ENCODE measurements at places on chromosomes 1 and 21. TPM values are rescaled to one million over a fixed set of nuclear protein-coding genes. Genes with fewer than 3 reads are reported as not detected.
A peak's percentile ranks its signal among the peaks of the same experiment; 100 is the strongest.

- no peak for DNase-seq
- peaks cover 5% of the 10 kb centered on the region for H3K36me3 ChIP-seq
- peaks cover 30% of the 10 kb centered on the region for H3K4me1 ChIP-seq
- peak overlapping the region; percentile 78 for H3K27ac ChIP-seq
- H3K27me3 ChIP-seq = no peaks in the 10 kb centered on the region
Measured at GRCh38 chr1:37509181-37509580, 5.4 kb downstream of the MEAF6 start.

DNA sequence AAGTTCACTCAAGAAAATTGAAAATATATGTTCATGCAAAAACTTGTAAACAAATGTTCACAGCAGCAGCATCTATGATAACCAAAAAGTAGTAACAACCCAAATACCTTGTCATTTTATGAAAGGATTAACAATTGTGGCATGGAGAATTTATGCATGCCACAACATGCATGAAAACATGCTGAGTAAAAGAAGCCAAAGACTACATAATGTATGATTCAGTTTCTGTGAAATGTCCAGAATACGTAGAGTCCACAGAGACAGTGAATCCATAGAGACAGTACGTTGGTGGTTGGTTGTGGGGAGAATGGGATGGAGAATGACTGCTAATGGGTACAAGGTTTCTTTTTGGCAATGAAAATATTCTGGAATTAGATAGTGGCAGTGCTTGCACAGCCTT, 148.7 kb downstream of the MAST2 start:
- peak overlapping the region; percentile 10 for H3K27ac ChIP-seq
- no peak overlapping the region for H3K4me3 ChIP-seq

DNA sequence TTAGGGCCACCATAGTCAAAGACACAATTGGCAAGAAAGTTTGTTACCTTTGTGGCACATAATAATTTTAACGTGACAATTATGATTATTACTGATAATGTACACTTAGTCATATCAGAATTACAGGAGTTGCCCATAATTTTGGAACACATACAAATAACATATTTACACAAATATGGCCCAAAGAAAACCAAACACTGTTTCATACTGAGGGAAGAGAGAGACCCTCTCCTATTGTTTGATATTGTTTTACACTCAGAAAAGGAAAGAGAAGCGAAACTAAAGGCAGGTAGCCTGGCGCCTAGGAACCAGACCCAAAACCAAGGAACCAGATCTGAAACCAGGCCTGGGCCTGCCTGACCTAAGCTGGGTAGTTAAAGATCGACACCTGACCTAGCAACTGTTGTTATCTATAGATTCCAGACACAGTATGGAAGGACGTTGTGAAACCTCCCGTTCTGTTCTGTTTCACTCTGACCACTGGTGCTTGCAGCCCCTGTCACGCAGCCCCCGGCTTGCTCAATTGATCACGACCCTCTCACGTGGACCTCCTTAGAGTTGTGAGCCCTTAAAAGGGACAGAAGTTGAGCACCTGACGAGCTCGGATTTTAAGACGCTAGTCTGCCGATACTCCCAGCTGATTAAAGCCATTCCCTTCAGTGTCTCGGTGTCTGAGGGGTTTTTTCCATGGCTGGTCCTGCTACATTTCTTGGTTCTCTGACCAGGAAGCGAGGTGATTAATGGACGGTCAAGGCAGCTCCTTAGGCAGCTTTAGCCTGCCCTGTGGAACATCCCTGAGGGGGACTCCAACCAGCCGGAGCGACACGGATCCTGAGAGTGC, 27.9 kb downstream of the C1orf115 start:
- DNase-seq = no peak
- H3K27ac ChIP-seq = no peak overlapping the region
- no peaks in the 10 kb centered on the region for H3K27me3 ChIP-seq
- H3K4me1 ChIP-seq = no peaks in the 10 kb centered on the region
- H3K36me3 ChIP-seq = no peaks in the 10 kb centered on the region

ALX3 gene
- polyA plus RNA-seq = not detected

- H3K4me1 ChIP-seq = no peaks in the 10 kb centered on the region
- H3K4me3 ChIP-seq = no peak overlapping the region
- DNase-seq = no peak
Measured at GRCh38 chr1:154730986-154731489, 123.1 kb upstream of the ADAR start.

DNA sequence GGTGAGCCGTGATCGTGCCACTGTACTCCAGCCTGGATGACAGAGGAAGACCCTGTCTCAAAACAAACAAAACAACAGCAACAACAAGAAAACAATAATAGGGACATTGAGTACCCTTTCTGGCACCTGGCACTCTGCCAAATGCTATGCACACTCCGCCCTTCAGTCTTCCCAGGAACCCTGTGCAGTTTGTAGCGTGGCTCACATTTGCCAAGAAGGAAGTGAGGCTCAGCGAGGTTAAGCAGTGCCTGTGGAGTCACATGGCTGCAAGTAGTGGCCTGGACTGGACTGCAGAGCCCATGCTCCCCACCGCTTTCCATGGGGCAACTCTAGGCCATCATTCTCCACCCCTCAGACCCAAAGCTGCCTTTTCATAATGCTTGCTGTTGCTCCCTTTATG, 5.3 kb upstream of the EVA1B start:
- no peaks in the 10 kb centered on the region for H3K36me3 ChIP-seq
- no peak for DNase-seq
- H3K4me1 ChIP-seq = peaks cover 10% of the 10 kb centered on the region
- no peak overlapping the region for H3K27ac ChIP-seq
- H3K27me3 ChIP-seq = peaks cover 38% of the 10 kb centered on the region
- H3K4me3 ChIP-seq = no peak overlapping the region

DNA sequence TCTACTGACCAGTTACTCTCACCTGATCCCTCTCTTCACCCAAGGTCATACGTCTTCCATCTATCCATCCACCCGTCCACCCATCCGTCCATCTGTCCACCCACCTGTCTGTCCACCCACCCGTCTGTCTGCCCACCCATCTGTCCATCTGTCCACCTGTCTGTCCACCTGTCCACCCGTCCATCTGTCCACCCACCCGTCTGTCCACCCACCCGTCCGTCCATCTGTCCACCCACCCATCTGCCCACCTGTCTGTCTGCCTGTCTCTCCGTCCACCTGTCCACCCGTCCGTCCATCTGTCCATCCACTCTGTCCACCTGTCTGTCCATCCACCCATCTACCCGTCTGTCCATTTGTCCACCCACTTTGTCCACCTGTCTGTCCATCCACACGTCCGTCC, 11.8 kb upstream of the KIF26B start:
- H3K4me3 ChIP-seq = no peak overlapping the region
- H3K27ac ChIP-seq = no peak overlapping the region
- no peaks in the 10 kb centered on the region for H3K4me1 ChIP-seq
- peaks cover 28% of the 10 kb centered on the region for H3K27me3 ChIP-seq
- no peaks in the 10 kb centered on the region for H3K36me3 ChIP-seq
- no peak for DNase-seq

GRCh38 chr1:119293797-119294196, 74.8 kb upstream of the HAO2 start:
- no peak overlapping the region for H3K27ac ChIP-seq
- peaks cover 8% of the 10 kb centered on the region for H3K27me3 ChIP-seq
- no peak for DNase-seq
- no peaks in the 10 kb centered on the region for H3K36me3 ChIP-seq
- H3K4me1 ChIP-seq = no peaks in the 10 kb centered on the region

NPHS2 gene
- polyA plus RNA-seq = not detected

- no peak for DNase-seq
- peaks cover 22% of the 10 kb centered on the region for H3K27me3 ChIP-seq
- no peaks in the 10 kb centered on the region for H3K36me3 ChIP-seq
Measured at GRCh38 chr1:63705078-63705477, 68.7 kb upstream of the ROR1 start.

DNA sequence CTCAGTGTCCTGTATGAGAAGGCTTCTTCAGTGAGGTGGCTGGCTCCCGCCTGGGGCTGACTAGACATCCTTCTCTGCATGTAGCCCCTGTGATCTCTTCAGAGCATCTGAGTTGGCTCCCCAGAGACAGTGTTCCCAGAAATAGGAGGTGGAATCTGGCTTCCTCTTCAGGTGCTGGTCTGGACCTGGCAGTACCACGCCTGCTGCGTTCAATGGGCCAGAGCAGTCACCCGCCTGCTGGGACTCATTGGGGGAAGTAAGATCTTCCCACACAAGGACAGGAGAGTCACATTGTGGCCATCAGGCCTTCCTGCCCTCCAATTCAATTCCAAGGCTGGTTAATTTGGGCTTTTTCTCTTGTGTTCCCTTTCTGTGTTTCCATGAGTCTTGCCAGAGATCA, 51.0 kb downstream of the ADARB1 start:
- peaks cover 19% of the 10 kb centered on the region for H3K36me3 ChIP-seq
- peaks cover 99% of the 10 kb centered on the region for H3K4me1 ChIP-seq
- peak; percentile 38 for DNase-seq
- H3K27me3 ChIP-seq = no peaks in the 10 kb centered on the region

DNA sequence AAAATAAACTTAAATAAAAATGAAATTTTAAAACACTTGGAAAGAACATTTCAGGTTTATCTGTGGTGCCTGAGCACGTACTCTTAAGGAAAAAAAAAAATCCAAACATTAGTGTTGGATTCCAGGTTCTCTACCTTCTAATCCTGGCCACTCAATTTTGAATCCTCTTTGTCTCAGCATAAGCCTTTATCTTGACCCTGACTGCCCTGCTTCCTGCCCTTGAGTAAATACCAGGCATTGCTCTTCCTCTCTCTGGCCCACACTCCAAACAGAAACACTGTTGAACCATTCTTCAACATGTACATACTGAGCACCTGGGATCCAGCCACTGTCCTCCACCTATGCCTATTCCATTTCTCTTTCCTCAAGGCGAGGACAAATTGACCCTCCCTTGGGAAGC, 11.4 kb upstream of the VANGL1 start:
- peaks cover 8% of the 10 kb centered on the region for H3K27me3 ChIP-seq
- DNase-seq = no peak
- no peak overlapping the region for H3K4me3 ChIP-seq
- H3K27ac ChIP-seq = no peak overlapping the region
- peaks cover 8% of the 10 kb centered on the region for H3K36me3 ChIP-seq
- H3K4me1 ChIP-seq = no peaks in the 10 kb centered on the region

GRCh38 chr1:39566441-39567137, 10.0 kb downstream of the PABPC4 start:
- no peak for DNase-seq
- H3K4me3 ChIP-seq = no peak overlapping the region
- H3K27ac ChIP-seq = peak overlapping the region; percentile 12
- H3K36me3 ChIP-seq = peaks cover 49% of the 10 kb centered on the region
- no peaks in the 10 kb centered on the region for H3K4me1 ChIP-seq
- no peaks in the 10 kb centered on the region for H3K27me3 ChIP-seq

AMY1C gene
- not detected for polyA plus RNA-seq

MSH4 gene
- not detected for polyA plus RNA-seq

DNA sequence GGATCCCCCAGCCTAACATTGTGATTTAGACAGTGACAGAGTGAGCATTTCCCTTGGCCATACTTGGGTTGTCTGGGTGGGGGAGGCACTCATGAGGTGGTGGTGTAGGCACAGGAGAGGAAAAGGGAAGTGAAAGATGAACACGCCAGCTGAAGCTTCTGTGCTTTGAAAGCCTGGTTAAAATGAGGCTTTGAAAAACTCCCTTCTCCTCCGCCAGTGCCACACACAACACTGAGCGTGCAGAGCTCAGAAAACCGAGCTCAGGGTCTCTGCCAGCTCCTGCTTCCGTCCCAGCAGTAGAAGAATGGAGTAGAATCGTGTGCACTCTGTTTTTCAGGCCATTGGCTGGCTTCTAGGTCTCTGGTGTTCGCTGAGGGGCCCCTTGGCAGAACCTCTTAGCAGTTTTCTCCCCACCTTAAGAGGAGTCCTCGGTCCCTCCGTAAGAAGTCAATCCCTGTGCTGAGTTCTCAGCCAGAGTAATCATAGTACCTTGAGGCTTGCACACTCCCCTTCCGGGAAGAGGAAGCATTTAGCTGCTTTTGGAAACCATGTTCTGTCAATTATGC, 12.9 kb downstream of the PLEKHM2 start:
- H3K27ac ChIP-seq = peak overlapping the region; percentile 99
- no peaks in the 10 kb centered on the region for H3K36me3 ChIP-seq
- DNase-seq = peak; percentile 86
- no peaks in the 10 kb centered on the region for H3K27me3 ChIP-seq
- peaks cover 52% of the 10 kb centered on the region for H3K4me1 ChIP-seq
- H3K4me3 ChIP-seq = peak overlapping the region; percentile 92

OBSCN gene
- 1.1 TPM for polyA plus RNA-seq

GRCh38 chr21:20592463-20592862, 405.7 kb upstream of the NCAM2 start:
- no peaks in the 10 kb centered on the region for H3K4me1 ChIP-seq
- H3K27ac ChIP-seq = no peak overlapping the region
- H3K4me3 ChIP-seq = no peak overlapping the region
- DNase-seq = no peak

GJA5 gene
- not detected for polyA plus RNA-seq

CR1L gene
- not detected for polyA plus RNA-seq

DNA sequence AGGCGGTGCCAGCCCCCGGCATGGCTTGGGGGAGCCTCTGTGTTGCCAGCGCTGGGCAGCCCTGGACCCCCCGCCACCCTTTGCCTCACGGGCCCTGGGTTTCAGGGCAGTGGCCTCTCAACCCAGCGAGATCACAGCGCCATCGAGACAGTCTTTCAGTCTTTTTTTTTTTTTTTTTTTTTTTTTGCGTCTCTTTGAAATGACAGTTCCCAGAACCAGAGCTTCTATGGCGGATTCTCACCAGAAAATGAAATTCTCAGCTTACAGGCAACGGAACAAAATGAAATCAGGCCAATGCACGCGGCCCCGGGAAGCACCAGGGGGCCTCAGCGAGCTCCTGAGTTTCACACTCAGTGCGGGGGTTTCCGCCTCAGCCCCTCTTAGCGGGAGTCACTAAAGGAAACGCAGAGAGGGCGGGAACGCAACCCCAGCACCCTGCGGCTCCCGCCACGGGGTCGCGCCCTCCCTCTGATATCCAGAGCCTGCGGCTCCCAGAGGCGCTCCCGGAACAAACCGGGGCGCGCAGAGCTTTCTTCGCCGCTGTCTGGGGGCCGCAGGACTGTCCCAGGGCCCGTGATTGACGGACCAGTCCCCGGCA, 8.0 kb upstream of the COL6A1 start:
- H3K27me3 ChIP-seq = peaks cover 66% of the 10 kb centered on the region
- no peaks in the 10 kb centered on the region for H3K36me3 ChIP-seq
- H3K4me1 ChIP-seq = peaks cover 13% of the 10 kb centered on the region
- peak; percentile 57 for DNase-seq
- peak overlapping the region; percentile 81 for H3K27ac ChIP-seq

- H3K27ac ChIP-seq = no peak overlapping the region
- H3K4me1 ChIP-seq = no peaks in the 10 kb centered on the region
- no peak for DNase-seq
- peaks cover 56% of the 10 kb centered on the region for H3K27me3 ChIP-seq
Measured at GRCh38 chr1:119656410-119656955, 8.4 kb upstream of the ZNF697 start.

GRCh38 chr1:165403835-165404482, 41.0 kb downstream of the RXRG start:
- DNase-seq = peak; percentile 12
- H3K27ac ChIP-seq = no peak overlapping the region
- H3K27me3 ChIP-seq = peaks cover 56% of the 10 kb centered on the region
- no peaks in the 10 kb centered on the region for H3K36me3 ChIP-seq
- no peak overlapping the region for H3K4me3 ChIP-seq
- no peaks in the 10 kb centered on the region for H3K4me1 ChIP-seq

DNA sequence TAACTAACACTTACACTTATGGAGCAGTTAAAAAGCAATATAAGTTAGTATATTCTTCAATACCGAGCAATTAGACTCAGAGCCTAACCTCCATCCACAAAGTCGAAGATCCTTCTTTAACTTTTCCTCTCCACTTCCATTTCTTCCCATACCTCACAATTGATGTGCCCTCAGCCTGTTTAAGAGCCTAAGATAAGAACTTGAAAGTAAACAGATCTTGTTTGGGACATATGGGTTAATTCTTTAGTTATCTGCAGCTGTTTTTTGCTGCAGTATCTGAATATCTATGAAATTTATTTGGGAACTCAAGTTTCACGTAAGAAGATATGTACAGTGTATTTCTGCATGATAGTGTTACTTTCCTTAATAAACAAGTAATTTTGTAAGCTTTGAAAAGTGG, 51.5 kb downstream of the MIGA1 start:
- no peak overlapping the region for H3K27ac ChIP-seq
- peaks cover 6% of the 10 kb centered on the region for H3K36me3 ChIP-seq
- DNase-seq = no peak

Measured in naive B cell (primary cell).